GM04504 (cell line): ENCODE measurements at places on chromosomes 2 and 18.

GRCh38 chr2:210548878-210549384, 7.5 kb upstream of the CPS1 start:
- DNase-seq = no peak

DNA sequence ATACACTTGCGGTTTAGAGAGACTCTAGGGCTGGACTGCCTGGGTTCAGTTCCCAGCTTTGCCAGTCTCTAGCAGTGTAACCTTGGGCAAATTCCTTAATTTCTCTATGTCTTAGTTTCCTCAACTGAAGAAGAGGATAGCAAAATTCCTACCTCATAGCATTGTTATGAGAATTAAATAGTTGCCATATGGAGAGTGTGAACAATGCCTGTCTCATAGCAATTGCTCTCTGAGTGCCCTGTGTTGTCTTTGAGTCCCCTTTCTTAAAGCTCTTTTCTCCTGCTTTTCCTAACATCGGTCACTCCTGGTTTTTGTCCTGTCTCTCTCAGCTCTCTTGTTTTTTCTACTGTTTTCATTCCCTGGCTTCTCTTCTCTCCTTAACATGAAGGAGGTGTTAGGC, 116.8 kb upstream of the ALPP start:
- peak; percentile 17 for DNase-seq

DNA sequence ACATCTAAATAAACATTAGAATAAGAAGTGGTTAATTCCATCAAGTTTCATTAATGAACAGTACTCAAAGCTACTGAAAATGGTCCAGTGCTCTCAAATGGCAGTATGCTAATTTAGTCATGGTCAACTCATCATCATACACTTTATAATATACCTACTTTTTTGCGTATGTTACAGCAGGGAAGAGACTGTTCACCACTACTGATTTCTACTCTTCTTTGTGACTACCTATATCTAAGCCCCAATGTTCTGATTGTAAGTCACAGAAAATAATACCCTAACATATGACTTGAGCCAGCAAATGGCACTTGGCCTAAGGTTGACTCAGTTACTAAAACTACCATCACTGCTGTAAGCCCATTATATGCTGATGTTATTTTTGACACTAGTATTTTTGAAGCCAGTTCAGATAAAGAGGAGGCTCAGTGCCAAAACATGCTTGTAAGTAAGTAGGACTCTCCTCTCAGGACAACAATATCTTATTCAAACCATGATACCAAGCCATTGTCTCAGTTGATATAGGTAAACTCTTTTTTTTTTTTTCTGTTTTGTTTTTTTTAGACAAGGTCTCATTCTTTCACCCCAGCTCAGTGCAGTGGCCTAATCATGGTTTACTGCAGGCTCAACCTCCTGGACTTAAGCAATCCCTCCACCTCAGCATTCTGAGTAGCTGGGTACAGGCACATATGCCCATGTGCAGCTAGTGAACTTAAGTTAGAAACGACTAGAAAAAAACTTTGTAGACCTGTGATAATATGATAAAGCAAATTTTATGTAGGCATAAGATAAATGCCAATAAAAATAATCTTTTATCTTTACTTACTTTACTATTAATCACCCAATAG, 266.9 kb downstream of the ZNF385B start:
- no peak for DNase-seq

- DNase-seq = peak; percentile 91
Observed at GRCh38 chr2:223047260-223047761, 4.7 kb upstream of the KCNE4 start.

DNA sequence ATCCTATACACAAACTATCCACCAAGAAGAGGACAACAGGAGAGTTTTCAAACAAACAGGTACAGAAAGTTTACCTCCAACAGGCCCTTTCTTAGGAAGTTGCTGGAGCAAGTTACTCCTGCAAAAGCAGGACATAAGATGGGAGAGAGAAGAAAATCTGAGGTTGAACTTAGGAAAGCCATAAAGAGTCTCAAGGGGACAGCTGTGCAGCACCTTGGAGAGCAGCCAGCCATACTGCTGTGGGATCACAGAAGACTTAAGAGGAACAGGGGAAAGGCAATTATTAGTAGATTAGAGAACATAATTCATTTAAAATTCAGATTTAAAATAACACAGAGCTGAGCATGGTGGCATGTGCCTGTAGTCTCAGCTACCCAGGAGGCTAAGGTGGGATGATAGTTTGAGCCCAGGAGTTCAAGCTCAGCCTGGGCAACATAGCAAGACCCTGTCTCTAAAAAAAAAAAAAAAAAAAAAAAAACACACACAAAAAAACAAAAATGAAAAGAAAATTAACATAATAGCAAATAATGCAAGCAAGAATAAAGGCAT, 148.1 kb upstream of the SIX3 start:
- peak; percentile 2 for DNase-seq
